Activated CD4-positive, alpha-beta T cell treated with anti-CD3 and anti-CD28 coated beads for 36 hours (primary cell): ENCODE measurements at places on chromosomes 13 and 19.

DNA sequence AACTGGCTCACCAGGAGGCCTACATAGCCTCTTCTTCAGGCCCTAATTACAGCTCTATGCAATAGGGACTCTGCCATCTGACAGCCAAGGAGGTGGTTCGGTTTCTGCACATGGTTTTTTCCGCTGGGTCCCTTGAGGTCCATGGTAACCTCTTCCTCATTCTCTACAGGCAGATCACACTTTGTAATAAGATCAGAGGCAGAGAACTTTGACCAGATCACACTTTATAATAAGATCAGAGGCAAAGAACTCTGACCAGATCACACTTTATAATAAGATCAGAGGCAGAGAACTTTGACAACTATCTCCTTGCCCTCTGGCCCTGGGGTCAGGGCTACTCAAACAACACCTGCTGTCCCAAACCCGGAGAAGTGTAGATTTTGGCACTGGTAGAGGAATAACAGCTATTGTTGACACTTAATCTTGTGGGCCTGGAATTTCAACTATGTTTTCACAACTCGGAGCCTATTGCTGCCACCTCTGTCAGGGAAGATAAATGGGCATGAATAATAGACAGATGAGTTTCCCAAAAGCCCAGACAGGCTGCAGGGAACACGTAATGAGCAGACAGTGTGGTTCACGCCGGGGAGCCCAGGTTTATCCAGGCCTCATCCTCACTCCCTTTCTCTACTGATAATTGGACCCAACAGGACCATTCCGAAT lies 246.1 kb downstream of the UQCRFS1 start:
- DNase-seq = no peak

- no peak for DNase-seq
These were observed 71.6 kb downstream of the KL start for GRCh38 chr13:33087790-33088189.

- DNase-seq = no peak
These were observed 103.5 kb downstream of the DPF1 start for GRCh38 chr19:38120471-38121025.

GRCh38 chr19:1450735-1451731 lies 1.1 kb downstream of the APC2 start:
- no peak for DNase-seq

- peak; percentile 28 for DNase-seq
These were observed 33.5 kb upstream of the TMTC4 start for GRCh38 chr13:100707818-100708740.

- DNase-seq = peak; percentile 12
These were observed 784 bp downstream of the PIBF1 start for GRCh38 chr13:72782717-72783116.

DNA sequence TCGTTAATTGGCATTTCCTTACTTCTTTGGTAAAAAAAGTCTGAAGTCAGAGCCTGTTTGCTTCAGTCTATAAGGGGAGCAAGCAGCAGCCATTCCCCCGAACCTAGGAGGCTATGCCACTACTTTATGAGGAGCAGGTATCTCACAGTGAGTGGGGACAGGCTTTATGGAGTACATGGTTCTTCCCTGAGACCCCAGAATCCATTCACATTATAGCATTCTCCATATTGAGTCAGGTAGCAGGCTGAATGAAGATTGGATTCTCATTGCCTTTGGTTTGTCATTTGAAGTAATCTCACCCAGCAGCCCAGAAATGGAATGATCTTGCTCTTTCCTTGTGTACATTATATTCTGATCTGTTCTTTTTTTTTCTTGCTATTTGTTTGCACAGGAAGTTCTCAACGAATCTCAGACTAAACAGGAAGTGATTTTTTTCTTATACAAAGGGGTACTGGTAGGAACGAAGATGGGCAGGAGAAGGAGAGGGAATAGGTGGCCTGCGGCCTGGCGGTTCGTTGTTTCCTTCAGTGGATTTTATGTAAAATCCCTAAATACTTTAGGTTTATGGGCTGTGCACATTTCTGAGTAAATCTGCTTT lies 74.4 kb downstream of the ARHGAP35 start:
- no peak for DNase-seq

DNA sequence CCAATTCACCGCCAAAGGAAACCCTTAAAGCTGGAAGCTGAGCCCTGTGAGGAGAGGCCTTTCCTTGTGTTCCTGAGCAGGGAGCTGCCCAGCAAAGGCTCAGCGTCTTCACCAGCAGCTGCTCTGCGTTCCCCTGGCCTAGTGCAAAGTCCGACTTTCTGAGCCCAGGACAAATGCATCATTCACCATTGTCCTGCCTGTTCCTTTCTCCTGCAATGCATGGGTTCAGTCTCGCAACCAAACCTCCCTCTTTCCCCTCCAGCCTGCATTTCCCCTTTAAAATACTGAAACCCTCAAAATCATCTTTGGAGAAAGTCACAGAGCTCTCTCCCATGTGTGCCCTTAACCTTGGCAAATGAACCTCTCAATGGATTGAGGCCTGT lies 12.9 kb upstream of the TMEM255B start:
- DNase-seq = no peak

- no peak for DNase-seq
These were observed 6.8 kb downstream of the ZNF526 start for GRCh38 chr19:42226886-42227285.

GRCh38 chr13:84784443-84785153 lies 902.3 kb upstream of the SLITRK1 start:
- no peak for DNase-seq

- no peak for DNase-seq
These were observed 54.2 kb downstream of the PCDH9 start for GRCh38 chr13:67175836-67176459.

- no peak for DNase-seq
These were observed 251.4 kb downstream of the RGCC start for GRCh38 chr13:41708713-41709112.

GRCh38 chr13:78521091-78521490 lies 82.3 kb downstream of the POU4F1 start:
- no peak for DNase-seq

DNA sequence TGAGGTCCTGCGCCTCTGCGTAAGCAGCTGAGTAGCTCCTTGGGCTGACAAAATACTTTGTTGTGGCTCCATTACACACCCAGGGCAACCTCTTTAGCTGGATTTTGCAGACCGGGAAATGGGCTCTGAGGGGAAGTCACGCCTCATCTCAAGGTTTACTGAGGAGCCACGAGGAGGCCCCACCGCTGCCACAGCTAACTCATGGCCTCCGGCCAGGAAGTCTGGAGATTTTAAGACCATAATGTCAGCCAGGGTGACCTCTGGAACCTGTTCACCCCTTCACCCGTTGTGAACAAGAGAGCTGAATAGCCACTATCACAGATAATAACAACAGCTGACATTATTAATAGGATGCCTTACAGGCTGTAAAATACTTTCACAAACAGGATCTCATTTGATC lies 351.3 kb upstream of the TMTC4 start:
- no peak for DNase-seq

- no peak for DNase-seq
These were observed 101.2 kb downstream of the RFC3 start for GRCh38 chr13:33919120-33919519.

DNA sequence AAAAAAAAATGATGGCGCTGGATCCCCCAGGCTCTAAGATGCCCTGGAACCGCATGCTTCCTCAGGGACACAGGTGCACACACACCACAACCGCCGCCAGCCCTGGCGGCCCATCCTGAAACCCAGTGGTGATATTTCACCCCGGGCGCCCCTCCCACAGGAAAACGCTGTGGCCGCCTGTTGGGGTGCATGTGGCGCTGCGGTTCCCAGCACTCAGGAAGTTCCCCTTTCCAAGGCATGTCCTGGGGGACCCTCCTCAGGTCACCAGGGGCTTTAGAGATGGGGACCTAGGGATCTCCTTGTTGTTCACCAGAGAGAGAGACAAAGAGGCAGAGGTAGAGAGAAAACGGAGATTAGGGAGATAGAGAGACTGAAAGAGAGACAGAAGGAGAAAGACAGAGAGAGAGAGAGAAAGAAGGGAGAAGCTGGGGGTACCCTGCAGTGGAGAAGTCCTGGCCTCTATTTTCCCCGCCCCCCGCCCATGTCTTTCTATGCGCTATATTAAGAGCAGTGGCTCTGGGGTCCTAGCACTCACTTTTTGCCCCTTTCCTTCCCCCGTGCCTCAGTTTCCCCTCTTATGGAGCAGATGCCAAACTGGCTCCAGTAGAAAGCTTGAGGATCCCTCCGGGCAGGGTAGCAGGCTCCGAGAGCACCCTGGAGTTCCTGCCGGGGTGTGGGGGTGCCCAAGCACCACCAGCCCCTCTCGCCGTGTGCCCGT lies 2.3 kb downstream of the ADGRE2 start:
- DNase-seq = no peak

DNA sequence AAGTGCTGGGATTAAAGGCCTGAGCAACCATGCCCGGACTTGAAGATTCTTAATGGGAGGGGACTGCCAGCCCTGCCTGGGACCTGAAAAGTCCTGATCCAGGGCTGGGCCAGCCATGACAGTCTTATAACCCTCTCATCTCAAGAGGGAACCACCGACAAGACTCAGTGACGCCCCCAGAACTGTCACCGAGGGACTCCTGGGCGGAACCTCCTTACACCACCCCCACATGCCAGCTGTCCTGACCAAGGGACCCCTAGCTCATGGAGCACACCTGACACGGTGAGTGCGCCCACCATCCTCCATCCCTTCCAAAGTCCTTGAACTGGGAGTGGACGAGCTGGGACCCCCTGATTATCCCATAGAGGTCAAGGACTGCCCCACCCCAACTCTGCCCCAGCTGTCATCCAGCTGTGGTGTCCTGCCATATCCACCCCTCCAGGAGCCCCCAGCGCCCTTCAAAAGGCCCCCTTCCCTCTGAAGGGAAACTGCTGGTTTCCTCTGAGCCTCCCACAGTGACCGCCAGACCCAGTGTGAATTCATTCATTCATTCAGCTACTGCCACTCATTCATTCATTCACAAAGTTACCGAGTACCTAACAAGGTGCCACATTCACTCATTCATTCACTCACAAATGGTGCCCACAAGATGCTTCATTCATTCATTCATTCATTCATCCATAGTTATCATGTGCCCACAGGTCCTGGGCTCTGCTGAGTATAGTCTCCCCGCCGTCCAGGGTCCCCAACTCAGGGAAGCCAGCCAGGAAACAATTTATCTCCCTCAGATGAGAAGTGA lies 3.7 kb downstream of the NDUFA11 start:
- no peak for DNase-seq

DNA sequence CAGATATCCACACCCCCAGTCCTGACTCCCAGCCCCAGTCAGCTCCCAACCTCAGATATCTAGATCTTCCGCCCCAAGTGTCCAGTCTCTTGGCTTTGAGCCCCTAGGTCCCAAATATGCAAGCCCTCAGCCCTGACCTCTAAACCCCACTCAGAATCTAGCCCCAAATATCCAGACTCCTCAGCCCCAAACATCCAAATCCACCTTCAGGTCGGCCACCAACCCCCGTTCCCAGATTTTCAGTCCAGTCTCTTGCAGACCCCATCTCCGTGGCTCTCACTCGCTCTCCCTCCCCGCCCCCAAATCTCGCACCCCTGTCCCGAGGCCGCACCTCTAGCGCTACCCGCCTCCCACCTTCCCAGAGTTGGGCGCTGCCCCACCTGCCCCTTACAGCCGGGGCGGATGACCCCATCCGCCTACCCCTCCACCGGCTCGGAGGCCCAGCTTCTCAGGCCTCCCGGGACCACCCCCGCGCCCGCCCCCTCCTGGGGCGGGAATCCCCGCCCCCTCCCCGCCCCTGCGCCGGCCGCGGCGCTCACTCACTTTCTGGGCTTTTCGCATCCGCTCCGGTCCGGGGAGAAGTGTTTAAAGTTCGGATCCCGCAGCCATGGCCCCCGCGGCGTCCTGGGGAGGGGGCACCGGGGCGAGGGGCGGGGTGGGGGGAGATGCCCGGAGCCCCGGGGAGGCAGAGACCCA lies 604 bp downstream of the ERFL start:
- peak; percentile 49 for DNase-seq

- DNase-seq = peak; percentile 76
These were observed 4.4 kb upstream of the KCNN4 start for GRCh38 chr19:43784981-43785808.

DNA sequence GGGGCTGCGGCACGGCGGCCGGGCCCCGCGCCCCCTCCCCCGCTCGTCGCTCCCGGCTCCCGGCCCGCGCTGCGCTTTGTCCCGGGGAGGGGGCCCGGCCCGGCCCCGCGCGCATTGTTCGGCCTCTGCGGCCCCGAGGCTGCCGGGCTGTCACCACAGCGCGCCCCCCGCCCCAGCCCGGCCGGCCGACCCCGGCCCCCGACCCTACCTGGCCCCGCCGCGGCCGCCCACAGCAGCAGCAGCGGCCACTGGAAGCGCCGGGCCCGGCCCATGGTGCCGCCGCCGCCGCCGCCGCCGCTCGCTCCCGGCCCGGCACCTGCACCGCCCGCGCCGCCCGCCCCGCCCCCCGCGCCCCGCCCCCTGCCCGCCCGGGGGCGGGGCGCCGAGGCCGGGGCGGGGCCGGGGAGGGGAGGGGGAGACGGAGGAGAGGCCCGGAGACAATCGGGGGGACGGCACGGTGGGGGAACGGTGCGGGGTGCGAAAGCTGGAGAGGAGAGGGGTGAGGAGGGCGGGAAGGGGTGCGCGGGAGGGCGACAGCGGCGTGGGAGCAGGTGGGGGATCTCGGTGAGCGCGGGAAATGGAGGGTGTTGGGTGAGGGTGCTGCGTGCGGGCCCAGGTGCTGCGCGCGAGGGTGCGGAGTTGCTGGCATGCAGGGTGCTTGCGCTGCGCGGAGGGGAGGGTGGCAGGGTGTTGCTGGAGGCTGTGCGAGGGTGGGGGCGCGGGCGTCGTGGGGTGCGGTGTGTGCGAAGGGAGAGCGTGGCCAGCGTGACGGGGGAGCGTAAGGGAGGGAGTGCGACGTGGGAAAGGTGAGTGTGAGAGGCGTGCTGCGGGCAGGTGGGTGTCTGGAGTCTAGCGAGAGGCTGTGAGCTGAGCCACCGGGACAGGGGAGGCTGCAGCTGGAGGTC lies at the start of gene CADM4:
CADM4 (minus strand) TSS at position 332 of the 905 bp plus-strand sequence; CDS start at position 272, 60 bp downstream.
- DNase-seq = peak; percentile 65

DNA sequence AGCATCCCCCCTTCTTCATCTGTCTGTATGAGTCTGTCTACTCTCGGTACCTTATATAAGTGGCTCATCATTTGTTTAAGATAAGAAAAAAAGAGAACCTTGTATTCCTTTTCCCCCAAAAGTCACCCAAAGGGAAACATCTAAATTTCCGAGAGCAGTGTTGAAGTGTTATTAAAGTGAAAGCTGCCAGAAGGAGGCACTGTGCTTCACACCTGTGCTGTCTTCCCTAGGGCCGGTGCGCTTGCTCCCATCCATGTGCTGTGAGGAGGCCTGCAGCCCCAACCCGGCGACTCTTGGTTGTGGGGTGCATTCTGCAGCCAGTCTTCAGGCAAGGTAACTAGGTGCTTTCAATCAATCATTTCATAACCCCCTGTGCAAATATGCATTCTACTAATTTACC lies 97.5 kb downstream of the TNFRSF19 start:
- no peak for DNase-seq

GRCh38 chr13:58429917-58430316 lies 798.4 kb downstream of the PCDH17 start:
- DNase-seq = no peak

- DNase-seq = no peak
These were observed 42.2 kb upstream of the RCBTB2 start for GRCh38 chr13:48575031-48575430.

- no peak for DNase-seq
These were observed 104.6 kb downstream of the TEX26 start for GRCh38 chr13:31036731-31037695.
